ENCODE measurements at places on chromosomes 3 and 15.

DNA sequence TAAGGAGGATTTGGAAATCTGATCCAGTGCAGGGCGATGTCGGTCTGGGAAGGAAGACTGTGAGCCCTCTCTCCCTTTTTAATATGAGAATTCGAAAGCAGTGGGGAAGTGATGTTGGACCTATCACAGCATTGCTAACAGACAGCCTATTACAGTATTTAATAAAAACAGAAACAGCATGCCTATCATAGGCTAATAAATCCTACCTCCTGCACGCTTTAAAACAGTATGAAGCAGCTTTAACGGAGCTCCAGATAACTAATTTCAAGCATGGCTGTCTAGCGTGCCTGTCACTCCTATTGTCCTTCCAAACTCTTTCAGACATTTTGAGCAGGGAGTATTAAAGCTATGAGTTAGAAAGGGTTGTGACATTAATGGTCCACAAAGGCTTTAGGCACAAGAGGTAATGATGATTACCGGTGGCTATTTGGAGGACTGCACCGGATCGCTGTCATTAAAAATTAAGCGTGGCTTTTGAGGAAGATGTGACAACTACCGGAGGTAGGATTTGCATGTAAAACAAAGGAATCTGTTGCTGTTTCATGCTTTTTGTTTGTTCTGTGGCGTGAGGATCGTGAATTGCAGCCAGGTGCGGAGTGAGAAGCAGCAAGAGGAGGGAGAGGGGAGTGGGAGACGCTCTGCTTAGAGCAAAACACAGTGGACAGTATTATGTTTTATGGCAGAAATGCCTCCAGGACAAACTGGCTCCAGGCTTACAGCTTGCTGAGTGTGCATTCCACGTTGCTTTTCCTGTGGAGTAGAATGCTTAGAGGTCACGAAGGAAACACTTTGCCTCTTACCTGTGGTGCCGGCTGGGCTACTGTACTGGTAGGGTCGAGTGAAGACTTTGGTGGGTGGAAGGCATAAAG lies at the start of gene KCNMB2:
TSS of gene KCNMB2 (plus strand) at position 226 of the 869 bp plus-strand sequence.
- no peak for DNase-seq

DNA sequence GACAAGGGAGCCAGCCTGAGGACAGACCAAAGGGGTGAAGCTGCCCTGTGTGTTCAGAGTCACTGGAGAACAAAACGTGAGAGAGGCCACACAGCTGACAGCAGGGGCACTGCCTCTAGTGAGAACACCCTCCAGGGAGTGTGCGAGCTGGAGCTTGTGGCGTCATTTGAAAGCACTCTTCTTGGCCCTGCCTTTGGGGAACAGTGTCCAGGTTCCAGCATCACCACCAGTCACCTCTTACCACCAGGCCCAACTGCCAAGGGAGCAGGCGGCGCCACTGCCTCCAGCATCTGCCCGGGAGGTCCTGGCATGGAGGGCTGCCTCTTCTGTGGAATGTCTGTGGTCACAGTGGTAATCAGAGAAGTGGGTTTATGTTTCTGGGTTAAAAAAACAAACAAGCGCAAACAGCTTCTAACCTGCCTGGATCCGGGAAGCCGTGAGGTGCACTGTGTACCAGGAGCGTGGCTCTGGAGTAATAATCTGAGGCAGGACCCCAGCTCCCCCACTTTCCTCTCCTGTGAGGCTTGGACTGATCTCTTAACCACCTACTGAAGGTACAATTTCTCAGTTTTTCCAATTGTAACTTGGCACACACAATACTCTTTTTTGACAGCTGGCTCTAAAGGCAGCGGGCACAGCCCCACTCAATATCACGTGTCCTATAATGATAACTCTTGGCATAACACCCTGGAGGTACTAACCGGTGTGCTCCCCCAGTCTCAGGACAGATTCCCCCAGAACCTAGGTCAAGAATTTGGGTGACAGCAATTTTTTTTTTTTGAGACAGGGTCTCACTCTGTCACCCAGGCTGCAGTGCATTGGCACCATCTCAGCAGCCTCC lies 32.2 kb upstream of the CDCP1 start:
- no peak for DNase-seq

GRCh38 chr3:188369526-188369925 lies 215.6 kb downstream of the LPP start:
- no peak for DNase-seq

GRCh38 chr15:67927501-67928168 lies 87.8 kb upstream of the RNU6-1 start:
- DNase-seq: no peak

DNA sequence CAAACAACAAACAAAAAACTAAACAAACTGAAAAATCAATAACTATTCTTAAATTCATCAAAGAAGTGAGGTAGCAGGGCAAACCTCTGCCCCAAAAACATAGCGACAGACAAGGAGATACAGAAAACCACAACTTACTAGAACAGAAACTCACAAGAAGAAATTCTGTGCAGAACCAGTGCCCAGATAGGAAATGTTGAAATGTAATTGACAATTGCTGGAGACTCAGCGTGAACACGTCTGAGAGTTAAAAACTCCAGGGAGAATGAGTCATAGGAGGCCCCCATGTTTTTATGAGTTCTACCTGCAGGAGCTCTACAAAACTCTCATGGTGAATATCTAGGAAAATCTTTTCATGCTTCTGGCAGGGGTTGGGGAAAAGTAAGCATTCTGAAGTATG lies 95.5 kb upstream of the SETMAR start:
- DNase-seq: no peak

- no peak for DNase-seq
These were observed 32.9 kb downstream of the PSTPIP1 start for GRCh38 chr15:77027697-77028450.

DNA sequence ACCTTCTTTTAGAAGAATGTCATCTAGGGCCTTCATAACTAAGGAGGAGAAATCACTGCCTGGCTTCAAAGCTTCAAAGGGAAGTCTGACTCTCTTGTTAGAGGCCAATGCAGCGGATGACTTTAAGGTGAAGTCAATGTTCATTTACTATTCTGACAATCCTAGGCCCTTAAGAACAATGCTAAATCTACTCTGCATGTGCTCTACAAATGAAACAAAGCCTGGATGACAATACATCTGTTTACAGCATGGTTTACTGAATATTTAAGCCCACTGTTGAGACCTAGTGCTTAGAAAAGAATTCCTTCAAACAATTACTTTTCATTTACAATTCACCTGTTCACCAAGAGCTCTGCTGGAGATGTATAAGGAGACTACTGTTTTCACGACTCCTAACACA lies 160.4 kb upstream of the EPHA3 start:
- no peak for DNase-seq

DNA sequence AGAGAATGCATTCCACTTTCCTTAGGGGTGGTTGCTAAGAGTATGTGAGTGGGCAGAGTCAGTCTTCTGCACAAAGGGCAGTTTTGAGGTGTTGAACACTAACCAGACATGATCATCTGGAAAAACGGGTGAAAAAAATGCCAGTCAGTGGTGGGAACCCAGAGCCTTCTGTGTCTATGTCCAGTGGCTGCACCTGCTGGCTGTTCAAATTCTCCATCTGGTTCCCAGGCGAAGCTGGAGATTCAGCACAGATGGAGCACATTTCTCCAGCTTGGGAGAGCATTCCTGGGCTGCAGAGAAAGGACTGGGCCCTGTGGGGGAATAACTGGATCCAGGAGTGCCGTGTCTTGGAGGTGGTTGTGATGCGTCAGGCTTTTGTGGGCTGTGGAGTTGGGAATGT lies 74.1 kb downstream of the TRAK1 start:
- DNase-seq: no peak

DNA sequence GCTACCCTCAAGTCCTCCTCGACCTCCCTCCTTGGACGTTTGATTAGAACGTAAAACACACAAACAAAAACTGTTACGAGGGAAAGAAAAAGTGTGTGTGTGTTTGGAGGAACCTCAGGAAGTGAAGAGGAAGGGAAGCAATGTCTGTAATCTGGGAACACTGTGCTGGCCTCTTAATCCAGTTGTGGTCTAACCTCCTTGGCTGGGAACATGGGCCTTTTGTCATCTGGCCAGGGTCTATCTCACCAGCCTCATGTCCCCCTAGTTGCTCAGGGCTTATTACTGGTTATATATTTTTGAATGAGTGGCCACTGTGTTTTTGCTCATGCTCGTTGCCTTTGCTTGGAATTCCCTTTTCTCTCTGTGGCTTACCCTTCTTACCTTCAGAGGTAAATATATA lies 89.0 kb upstream of the RASGRF1 start:
- no peak for DNase-seq

DNA sequence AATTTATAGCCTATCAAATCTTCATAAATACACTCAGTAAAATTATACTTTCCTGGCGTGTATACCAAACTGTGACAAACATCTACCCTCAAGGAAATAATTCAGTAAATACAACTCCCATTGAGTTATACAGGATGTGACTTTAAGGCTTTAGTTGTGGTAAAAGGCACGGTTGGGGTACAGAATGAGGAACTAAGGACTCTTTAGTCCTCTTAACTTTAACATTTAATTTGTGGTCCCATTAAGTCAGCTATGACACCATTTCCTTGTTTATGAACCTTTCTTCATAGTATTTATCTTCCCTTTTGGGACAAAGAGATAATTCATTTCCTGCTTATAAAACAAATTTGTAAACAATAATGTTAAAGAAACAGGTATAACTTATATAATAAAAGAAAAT lies 30.2 kb downstream of the IFT80 start:
- no peak for DNase-seq

- DNase-seq: no peak
These were observed 205.6 kb downstream of the NECTIN3 start for GRCh38 chr3:111277226-111277625.

- DNase-seq: no peak
These were observed 106.1 kb upstream of the FRMD4B start for GRCh38 chr3:69491975-69492374.

- no peak for DNase-seq
These were observed 125.9 kb upstream of the PHLDB2 start for GRCh38 chr3:111733154-111733553.

GRCh38 chr15:57730876-57731275 lies 24.4 kb downstream of the POLR2M start:
- no peak for DNase-seq

DNA sequence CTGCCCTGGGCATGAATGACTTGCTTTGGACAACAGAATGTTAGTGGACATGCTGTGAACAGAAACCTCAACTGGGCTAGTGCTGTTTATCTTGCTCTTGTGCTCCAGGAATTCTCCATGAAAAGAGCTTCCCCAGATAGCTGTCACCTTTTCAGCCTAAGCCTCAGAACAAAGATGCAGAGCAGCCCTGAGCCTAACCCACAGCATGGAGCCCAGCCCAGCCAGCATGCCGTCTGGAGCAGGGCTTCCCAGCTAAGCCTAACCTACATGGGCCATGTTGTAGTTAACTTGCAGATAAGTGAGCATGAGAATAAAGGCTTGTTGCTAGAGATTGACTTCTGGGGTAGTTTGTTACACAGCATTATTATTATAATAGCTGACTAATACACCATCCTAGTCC lies 48.9 kb downstream of the SCN5A start:
- DNase-seq: no peak

DNA sequence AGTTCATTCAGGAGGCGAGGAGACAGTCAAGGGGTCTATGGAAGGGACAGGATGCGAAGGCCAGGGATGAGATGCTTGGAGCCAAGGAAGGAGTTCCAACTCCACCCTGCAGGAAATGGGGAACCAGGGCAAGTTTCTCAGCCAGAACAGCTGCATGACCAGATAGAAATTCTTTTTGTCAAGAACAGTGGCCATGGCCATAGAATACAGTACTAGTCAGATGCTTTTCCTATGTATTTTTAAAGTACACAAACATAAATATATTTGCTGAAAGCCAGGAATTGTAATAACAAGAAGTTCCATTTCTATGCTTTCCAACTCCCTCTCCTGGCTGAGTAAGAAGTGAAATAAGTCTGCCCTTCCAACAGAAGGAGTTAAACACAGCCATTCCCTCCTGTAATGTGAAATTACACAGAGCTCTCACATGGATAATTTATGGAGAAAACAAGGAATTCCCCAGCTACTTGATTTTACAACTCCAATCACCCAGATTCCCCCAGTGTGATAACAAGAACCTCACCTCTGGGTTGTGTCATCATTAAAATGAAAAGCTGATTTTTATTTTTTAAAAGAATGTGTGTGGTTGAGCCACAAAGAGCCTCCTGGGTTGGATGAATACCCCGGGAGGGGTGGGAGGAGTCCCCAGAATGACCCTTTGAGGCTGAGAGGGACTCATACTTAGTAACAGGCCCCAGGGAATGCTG lies 124.6 kb upstream of the ARHGEF3 start:
- no peak for DNase-seq
